ENCODE measurements at places on chromosomes 3 and 15.

DNA sequence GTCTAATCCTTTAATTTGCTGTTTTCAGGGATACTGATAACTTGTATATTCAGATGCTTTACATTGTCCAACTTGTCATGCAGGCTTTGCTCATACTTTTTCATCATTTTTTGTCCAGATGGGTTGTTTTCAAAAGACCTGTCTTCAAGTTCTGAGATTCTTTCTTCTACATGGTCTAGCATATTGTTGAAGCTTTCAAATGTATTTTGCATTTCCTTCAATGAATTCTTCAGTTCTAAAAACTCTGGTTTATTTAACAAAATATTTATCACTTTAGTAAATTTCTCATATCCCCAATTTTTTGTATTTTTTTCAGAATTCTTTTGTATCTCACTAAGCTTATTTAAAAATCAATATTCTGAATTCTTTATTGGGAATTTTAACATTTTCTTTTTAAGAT, 388.3 kb upstream of the IL12A start:
- no peak for DNase-seq

- DNase-seq: no peak
Observed at GRCh38 chr3:22713936-22714335, 489.2 kb upstream of the UBE2E2 start.

DNA sequence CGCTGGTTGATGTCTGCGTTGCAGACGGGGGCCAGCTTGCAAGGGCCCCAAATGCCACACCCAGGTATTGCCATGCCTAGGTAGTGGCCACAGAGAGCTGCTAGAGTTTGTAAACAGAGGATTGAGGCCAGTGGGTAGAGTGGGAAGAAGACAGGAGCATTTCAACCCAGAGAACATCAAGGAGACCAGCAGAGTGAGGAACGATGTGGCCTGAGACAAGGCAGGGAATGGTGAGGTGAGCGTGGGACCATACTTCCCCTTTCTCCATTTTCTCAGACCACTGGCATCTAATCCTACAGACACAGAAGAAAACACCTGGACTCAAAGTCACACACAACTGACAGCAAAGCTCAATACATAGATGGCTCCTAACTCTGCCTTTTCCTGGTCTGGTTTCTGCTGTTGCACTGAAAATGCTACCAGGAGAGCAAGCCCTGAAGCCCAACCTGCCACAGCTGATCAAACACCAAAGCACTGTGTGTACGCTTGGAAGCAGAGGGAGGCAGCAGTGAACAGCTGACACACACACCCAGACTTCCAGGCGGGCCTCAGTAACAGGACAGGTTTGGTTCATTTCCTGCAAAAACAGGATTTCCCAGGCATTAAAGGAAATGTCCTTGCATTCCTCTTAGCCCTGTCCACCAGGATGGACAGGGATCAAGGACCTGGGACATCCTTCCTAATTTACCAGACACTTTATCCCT, 1.6 kb downstream of the FAM174B start:
- no peak for DNase-seq

DNA sequence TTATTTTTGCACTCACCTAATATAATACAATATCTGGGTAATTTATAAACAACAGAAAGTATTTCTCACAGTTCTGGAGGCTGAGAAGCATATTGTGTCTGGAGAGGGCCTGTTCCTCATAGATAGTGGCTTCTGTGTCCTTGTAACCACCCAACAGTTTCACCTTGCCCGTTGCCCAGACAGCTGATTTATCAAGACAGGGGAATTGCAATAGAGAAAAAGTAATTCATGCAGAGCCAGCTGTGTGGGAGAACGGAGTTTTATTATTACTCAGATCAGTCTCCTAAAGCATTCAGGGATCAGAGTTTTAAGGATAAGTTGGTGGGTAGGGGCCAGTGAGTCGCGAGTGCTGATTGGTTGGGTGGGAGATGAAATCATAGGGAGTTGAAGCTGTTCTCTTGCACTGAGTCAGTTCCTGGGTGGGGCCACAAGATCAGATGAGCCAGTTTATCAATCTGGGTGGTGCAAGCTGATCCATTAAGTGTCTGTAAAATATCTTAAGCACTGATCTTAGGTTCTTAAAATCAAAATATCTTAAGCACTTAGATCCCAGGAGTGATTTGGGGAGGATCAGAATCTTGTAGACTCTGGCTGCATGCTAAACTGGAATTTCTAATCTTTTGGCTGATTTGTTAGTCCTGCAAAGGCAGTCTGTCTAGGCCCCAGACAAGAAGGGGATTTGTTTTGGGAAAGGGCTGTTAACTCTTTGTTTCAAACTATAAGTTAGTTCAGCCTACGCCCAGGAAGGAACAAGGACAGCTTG, 33.9 kb upstream of the C15orf39 start:
- no peak for DNase-seq

GRCh38 chr3:185717121-185717520, 107.7 kb downstream of the IGF2BP2 start:
- no peak for DNase-seq

- DNase-seq: no peak
Observed at GRCh38 chr15:47504624-47505256, 212.6 kb upstream of the SEMA6D start.

- peak; percentile 22 for DNase-seq
Observed at GRCh38 chr3:47578119-47578632, 489 bp downstream of the CSPG5 start.

GRCh38 chr15:54033356-54033860, 55.2 kb downstream of the UNC13C start:
- DNase-seq: no peak

- DNase-seq: no peak
Observed at GRCh38 chr3:115715241-115715745, 92.0 kb downstream of the GAP43 start.

GRCh38 chr15:50907601-50908208, 778 bp upstream of the AP4E1 start:
- DNase-seq: peak; percentile 34

- no peak for DNase-seq
Observed at GRCh38 chr15:62920682-62921502, 121.7 kb upstream of the TPM1 start.

GRCh38 chr3:42515391-42515916, 13.0 kb downstream of the VIPR1 start:
- DNase-seq: no peak

DNA sequence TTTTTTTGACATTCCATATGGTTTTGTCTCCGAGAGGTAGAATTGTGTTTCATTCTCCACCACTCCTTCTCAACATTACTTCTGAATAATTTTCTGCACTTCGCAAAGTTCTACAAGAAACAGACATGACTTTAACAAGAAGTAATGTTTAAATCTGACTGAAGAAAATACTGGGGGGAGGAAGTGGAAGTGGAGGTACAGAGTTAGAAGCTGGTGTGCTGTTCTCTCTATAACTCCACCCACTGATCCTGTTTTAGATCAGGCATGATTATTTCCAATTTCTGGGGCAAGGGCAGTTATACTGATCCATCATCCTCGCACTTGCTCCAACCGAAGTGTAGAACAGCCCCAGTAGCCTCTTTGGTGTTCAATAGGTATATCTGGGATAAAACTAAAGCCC, 9.2 kb upstream of the MCCC1 start:
- DNase-seq: no peak

DNA sequence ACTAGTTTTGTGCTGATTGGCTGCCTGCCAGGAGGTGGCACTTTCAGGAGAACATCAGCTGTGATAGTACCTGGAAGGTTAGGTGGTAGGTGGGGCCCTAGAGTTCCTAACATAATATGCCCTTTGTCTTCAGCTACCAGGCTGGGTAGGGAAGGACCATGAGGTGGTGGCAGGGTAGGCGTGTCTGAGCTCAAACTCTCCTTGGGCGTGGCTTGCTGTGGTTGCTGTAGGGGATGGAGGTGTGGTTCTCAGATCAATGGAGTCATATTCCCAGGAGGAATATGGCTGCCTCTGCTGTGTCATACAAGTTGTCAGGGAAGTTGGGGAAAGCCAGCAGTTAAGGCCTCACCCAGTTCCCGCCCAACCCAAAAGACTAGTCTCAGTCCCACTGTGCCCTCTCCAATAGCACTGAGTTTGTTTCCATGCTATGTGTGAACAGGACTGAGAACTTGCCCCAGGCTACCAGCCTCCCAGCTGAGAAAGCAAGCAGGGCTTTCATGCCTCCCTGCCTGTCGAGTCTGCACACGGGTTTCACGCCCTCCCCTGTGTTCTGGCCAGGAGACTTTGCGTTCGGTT, 107.7 kb downstream of the CHCHD4 start:
- DNase-seq: no peak

DNA sequence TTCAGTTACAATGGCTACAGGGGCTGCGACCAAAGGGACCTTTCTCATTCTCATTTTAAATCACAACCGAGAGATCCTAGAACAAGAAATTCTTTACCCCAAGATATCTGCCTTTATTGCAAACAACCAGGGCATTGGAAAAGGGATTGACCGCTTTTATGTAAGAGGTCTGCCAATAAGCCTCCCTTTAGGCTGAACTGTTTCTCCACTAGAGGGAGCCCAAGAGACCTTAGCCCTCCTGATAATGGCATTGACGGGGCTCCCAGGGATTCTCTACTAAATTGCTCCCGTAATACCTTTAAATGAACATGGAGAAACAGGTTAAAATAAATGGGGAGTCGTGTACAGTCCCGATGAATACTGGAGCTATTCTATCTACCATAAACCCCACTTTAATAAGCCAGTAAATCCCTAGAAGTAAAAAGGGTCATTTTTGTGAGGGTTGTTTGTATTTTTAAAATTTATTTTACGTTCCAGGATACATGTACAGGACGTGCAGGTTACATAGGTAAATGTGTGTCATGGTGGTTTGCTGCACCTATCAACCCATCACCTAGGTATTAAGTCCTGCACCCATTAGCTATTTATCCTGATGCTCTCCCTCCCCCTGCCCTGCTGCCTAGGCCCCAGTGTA, 7.5 kb upstream of the IGSF10 start:
- DNase-seq: no peak

DNA sequence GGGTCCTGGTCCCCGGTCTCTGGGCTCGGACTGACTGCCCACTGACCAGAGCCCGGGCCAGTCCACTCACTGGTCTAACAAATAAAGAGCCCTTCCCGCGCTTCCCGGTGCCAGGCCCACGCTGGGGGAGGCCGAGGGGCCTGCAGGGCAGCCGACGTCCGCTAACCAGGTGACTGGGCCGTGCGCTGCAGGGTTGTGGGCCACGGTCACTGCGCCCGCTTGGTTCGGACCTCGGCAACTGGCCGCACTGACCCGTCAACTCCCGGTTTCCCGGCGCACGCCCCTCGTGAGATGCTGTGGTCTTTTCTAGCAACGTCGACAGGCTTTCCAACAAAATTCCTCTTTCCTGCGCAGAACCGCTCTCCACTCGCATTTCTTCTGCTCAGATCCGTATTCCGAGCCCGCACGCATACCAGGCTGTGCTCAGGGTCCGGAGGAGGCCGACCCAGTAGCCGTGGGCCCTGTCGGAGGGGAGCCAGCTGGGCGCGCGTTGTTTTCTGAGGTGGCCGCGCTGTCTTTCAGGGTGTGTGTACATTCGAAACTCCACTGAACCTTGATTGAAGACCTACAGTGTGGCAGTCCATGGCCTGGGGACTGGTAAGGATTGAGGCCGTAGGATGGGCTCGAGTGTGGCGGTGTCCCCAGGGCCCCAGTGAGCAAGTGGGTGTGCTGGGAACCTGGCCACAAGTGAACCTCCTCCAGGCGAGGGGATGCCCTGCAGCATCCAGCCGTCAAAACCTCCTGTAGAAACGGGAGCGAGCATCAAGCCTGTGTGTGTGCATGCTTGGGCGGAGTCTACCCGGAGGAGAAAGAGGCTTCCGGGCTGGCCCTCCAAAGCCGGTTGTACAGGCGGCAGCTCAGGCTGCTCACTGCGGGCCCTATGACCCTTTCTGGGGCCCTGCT, 875 bp upstream of the NT5DC2 start:
- DNase-seq: no peak

GRCh38 chr15:70226337-70226980, 128.7 kb upstream of the TLE3 start:
- DNase-seq: no peak

Data from T-helper 2 cell (primary cell).